ENCODE measurements at places on chromosomes 4 and X.

DNA sequence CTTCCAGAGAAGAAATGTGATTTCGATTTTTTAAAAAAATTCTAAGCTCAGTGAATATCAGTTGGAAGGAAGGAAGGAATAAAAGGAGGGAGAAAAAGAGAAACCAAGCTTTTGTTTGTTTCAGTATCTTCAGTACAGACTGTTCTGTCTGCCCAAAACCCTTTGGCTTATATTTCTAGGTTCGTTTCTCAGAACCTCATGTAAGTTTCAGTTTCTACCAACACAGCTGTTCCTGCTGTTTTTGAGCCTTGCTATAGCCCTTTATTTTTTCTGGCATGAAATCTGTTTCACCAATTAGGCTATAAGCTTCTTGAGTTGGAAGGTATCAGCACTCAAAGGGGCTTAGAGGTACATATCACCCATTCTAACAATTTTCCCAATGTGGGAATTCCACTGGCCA, 157.9 kb downstream of the GBA3 start:
- no peak for DNase-seq

DNA sequence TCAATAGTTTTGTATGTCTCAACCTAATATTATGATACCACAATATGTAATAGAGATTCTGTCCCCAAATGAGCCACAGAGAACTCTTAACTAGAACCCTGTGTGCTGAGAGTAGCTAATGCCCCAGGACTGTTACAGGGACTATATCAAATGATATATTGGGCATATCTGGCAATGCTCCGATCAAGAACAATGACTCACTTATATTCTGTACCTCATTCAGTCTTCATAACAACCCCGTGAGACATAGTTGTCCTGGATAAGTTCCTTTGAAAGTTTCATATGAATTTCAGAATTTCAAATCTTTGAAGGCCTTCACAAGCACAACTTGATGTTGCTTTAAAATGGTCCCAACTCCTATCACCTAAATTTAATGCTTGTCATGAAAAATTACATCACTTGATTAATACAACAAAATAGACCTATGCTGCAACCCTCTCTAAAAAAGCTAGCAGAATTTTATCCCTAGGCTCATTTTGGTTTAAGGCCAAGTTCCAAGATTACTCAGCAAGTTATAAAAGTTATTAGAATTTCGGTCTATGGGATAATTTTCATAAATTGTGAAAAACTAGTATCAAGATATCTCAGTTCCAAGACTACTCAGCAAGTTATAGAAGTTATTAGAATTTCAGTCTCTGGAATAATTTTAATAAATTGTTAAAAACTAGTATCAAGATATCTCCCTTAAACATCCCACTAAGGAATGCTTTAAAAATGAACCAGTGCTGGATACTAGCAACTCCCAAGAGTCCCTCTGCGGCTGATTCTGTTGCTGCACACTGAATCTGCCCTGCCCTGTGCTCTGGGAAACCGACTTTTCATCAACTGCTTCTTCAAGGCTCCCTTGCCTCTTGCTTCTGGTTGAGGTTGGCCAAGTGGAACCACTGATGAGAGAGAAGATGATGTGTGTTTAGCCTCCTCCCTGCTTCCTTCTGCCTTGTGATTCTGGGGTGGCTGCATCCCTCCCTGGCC, 6.0 kb upstream of the ANXA3 start:
- no peak for DNase-seq

- no peak for DNase-seq
Observed at GRCh38 chrX:83509254-83509801, 1.2 kb downstream of the POU3F4 start.

- DNase-seq = no peak
Observed at GRCh38 chrX:38407126-38407525, 54.7 kb downstream of the OTC start.

DNA sequence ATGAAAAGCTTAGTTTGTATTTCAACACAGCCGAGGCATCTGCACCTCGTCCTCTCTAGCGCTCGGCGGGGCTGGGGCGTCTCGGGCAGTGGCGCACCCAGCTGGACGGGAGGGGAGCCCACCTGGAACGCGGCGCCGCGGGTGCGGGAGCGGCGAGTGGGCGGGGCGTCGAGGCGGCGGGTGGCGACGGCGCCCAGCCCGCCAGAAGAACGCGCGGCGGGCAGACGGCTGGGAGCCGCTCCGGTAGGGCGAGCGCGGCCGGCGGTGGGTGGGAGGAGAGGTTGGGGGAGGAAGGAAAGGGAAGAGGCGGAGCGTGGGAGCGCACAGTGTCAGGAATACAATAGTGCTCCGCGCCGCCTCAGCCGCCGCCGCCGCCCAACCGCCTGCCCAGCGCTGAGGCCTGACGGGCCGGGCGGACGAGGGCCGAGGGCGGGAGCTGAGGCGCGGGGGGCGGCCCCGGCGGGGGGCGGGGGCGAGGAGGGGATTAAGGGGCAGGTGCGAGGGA, at the start of gene JADE3:
Gene JADE3 (plus strand): TSS at position 324 of the 505 bp plus-strand sequence. CDS start 72,474 bp downstream, outside the sequence.
- DNase-seq = peak; percentile 75

DNA sequence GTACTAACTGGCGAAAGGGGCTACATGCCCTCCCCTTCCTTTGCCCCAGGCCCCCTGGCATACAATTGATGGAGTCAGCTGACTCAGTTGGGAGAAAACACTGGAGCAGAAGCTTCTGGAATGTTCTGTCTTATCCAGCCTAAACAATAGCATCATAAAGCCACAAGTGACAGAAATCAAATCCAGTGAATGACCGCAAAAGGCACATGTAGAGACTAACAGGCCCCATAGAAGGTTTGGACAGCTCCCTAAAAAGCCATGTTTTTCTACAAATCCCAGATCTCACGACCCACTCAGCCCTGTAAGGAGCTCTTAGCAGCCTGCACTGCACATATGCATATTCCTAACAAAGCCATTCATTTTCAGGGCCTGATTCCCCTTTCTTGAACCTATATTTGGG, 25.1 kb downstream of the SCARB2 start:
- DNase-seq = no peak

- no peak for DNase-seq
Observed at GRCh38 chr4:112426416-112426815, 89.6 kb downstream of the NEUROG2 start.

GRCh38 chr4:82124365-82124764, 249.4 kb downstream of the HNRNPD start:
- no peak for DNase-seq

- no peak for DNase-seq
Observed at GRCh38 chrX:55488006-55488592, 1.5 kb downstream of the USP51 start.

GRCh38 chr4:141301216-141301615, 80.5 kb downstream of the ZNF330 start:
- no peak for DNase-seq

GRCh38 chrX:14946606-14947155, 73.5 kb downstream of the MOSPD2 start:
- DNase-seq = no peak

GRCh38 chr4:12231098-12231497, 802.4 kb upstream of the HS3ST1 start:
- DNase-seq = no peak

DNA sequence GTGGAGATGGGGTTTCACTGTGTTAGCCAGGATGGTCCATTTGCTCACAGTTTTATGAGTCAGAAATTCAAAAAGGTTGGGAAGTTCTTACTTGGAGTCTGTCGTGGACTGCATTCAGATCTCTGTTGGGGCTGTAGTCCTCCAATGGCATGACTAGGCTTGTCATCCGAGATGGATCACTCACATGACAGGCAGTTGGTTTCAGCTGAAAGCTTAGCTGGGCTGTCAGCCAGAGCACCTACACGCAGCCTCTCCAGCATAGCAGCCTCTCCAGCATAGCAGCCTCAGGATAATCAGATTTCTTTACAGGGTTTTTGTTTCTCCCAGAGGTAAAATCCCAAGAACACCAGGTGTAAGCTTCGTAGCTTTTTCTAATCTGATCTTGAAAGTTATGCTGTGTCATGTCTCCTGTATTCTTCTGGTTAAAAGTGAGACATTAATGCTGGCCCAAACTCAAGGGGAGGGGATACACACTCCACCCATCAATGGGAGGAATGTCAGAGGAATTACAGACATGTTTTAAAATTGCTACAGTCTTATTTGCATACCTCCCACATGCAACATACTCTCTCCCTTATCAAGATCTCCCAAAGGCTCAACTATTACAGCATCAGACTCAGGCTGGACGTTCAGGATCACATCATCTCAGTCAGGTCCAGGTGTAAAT, 31.6 kb upstream of the SOD3 start:
- no peak for DNase-seq

DNA sequence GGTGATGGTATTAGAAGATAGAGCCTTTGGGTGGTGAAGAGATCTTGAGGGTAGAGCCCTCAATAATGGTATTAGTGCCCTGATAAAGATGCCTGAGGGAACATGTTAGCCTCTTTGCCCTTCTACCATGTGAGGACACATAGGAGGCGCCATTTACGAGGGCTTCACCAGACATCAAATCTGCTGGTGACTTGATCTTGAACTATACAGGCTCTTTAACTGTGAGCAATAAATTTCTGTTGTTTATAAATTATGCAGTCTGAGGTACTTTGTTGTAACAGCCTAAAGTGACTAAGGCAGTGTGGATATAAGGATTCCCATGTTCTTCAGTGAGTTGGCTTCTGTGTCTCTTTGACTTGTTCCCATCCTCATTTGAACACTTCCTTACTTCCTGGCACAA, 11.8 kb downstream of the MOB1B start:
- no peak for DNase-seq

DNA sequence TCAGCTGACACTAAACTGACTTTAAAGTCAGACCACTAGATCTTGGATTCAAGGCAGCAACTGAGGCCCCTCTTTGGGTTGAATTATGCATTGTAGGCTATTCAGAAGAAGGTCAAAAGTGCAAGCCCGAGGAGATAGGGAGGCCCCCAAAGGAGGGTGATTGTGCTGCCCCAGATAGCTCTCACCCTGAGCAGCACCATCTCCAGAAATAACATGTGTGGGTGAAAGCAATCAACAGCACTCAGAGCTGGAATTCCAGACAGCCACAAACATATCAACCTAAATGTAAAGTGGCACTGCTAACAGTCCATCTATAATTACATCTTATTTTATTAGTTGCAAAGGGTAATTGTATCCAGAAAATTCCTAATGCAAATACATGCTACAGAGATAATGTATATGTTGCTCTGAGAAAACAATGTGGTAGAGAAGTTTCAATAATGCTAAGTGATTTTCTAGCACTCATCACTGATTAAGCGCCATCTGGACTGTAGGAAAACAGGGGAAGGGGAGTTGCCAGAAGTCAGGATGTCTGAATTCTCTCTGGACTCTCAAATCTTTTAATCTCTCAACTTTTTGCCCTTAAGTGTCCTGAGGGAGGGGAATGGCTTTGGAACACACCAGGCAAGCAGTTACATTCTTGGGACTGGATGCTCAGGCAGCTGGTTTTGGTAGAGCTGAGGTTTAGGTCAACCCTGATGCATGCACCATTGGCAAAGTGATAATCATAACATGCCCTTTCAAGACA, 61.8 kb upstream of the SFRP2 start:
- no peak for DNase-seq

DNA sequence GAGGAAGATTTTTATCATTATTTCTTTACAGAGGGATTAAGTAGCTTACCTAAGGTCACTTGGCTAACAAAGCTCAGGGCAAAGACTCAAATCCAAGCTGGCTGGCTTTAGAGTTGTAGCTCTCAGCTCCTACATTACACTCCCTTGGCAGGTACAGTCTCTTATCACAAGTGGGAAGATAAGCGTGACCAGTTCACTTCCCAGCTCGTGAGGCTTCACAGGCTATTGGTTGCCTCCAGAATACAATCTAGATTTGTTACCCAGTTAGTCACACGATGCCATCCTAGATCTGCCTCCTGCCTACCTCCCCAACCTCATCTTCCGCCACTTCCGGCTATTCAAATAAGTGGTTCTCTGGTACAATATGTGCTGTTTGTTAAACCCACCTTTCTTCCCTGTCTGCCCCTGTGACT, 3.7 kb downstream of the MMRN1 start:
- DNase-seq = no peak

- no peak for DNase-seq
Observed at GRCh38 chrX:48751343-48751742, 10.2 kb upstream of the GLOD5 start.

DNA sequence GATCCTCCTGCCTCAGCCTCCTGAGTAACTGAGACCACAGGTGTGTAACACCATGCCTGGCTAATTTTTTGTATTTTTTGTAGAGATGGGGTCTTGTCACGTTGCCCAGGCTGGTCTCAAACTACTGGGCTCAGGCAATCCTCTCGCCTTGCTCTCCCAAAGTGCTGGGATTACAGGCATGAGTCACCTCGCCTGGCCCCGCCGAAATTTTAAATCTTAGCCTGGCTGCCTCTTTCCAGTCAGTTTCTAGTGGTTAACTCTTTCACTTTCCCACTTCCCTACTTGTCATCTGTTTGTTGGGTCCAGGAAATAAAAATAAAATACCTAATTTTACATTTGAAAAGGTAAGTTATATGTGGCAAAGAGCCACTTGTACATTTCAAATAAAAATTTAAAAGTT, 62.4 kb downstream of the TMEM165 start:
- DNase-seq = no peak

GRCh38 chrX:132664273-132664672, 175.4 kb upstream of the MBNL3 start:
- DNase-seq = no peak

GRCh38 chrX:129997086-129997485, 14.7 kb downstream of the BCORL1 start:
- DNase-seq = no peak

DNA sequence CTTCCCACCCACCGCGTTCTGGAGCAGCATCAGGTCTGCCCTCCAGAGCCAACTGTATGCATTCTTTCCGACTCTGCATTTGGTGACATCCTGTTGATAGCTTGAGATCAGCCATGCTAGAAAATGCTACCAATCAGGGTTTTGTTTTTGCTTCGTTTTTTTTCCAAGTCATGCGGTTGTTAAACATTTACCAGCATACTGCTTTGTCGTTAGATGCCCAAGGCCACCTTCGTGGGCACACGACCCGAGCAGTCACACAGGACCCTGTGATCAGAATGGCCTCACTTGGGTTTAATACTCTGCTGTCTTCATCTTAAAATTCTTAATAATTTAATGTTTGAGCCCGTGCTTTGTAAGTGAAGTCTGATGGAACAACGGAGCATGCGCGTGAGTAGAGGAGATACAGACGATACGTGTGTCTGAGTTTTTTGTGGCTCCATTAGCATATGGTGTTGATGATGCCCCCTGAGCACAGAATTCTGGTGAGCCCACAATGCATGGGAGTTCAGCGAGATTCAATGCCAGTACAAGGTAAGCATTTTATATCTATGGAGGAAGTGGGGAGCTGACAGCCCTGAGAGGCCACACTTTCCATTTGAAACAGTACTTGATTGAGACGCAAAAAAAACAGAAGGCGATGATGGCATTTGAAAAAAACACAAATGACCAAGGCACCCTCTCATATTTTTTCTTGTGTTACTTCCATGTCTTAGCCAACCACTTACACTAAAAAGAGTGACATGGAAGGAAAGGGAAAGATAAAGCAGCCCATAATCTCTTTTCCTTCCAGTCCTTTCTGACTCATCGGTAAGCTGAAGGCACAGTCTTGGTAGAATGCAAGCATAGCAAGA, 323.6 kb downstream of the BCOR start:
- no peak for DNase-seq

- no peak for DNase-seq
Observed at GRCh38 chrX:47503151-47503550, 20.1 kb upstream of the ZNF41 start.

- no peak for DNase-seq
Observed at GRCh38 chrX:65635378-65635777, 32.1 kb upstream of the MSN start.

GRCh38 chrX:31551913-31552312, 480.1 kb upstream of the FTHL17 start:
- DNase-seq = no peak

Measured in LoVo (cell line).